Effector memory CD4-positive, alpha-beta T cell (primary cell): ENCODE measurements at places on chromosomes 12 and 14.

DNA sequence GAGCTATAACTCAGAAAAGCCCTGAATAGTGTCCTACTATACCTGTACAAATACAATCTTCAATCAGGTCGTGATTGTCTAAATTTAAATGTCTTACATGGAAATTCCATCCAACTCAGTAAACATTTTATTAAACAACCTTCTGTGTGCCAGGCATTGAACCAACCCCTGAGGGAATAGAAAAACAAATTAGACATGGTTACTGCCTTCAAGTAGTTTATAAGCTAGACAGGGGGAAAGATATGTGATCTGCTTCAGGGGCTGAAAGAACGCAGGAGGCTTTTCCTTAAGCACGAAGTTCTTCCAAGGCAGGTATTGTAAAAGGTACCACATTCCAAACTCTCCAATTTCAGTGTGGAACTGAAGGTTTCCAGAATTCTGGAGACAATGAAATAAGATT, 39.7 kb upstream of the STAB2 start:
- DNase-seq: no peak

DNA sequence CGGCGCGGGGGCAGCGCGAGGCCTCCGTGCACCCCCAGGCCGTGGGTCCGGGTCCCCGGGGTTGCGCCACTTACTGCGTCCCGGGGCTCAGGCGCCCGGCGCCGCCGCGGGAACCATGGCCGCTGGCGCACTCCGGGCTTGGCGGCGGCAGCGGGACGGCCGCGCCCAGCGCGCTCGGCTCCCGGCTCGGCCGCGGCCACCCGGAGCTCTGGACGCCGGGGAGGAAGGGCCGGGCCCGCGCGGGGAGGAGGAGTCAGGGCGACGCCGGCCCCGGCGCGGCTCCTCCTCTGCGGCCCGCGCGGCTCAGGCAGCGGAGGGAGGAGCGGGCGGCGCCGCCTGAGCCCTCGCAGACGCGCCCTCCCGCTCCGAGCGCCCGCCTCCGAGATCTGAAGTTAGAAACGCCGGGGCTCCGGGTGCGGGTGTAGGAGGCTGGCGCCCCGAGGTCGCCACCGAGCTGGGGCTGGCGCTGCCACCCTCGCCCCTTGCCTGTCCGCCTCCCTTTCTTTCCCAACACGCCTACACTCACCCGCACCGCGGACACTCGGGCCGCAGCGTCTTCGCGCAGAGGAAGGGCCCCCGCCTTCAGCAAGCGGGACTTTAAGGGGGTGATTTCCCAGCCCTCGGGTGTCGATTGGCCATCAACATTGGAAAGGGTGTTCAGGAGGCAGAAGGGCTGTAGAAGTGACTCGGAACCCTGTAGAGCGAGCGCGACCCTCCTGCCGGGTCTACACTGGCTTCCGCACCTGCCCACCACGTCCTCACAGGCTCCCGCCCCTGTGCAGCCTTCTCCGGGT, at the start of gene NIN:
Gene NIN, minus strand, starts transcription at position 231 of the 794 bp plus-strand sequence. CDS start 9,106 bp downstream, outside the sequence.
- DNase-seq: peak; percentile 51

- DNase-seq: no peak
Measured at GRCh38 chr14:98298481-98299244, 973.3 kb downstream of the BCL11B start.

DNA sequence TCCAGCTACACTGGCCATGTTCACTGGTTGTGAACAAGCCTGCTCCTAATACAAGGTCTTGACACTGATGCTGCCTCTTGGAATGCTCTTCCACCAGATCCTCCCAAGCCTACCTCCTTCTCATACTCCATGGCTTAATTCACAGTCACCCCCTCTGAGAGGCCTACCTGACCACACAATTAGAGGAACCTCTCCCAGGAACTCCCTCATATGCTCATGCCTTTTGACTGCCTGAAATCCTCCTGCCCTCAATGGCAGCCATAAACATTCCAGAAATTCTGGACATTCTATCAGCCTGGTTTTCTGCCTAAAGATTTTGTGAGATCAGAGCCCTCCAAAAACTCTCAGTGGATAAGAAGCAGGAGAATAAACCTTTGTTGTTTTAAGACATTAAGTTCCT, 340.2 kb downstream of the C12orf75 start:
- DNase-seq: no peak

GRCh38 chr14:98928418-98928817, 343.6 kb downstream of the BCL11B start:
- DNase-seq: no peak

DNA sequence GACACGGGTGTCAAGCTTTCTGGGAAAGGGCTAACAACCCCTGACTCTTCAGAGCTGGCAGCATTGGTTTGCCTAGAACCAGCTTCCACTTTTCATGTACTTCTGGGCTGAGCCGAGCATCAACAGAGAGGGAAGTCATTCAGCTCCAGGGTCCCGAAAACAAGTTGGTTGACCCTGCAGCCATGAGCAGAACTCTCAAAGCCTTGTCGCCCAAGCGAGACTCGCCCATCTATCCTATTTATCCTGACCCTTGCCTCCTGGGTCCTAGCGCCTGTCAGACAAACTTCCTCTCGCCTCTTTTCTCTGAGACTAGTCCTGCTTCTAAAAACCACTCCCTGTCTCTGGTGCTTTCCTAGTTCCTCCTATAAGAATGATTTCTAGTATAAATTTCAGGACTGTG, 47.9 kb downstream of the ASCL4 start:
- DNase-seq: no peak

DNA sequence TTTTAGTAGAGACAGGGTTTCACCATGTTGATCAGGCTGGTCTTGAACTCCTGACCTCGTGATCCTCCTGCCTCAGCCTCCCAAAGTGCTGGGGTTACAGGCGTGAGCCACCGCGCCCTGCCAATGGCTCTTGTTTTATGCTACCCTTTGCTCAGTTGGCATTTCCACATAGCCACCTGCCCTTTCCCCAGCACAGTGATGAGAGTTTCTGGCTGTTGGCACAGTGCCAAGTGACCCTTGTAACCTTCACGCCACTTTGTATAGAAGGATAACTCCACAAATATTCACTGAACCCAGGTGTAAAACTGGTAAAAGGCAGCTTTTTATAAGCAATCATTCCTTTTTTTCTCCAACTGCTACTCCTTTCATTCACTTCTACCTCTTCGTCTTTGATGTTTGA, 18.5 kb upstream of the CCDC175 start:
- DNase-seq: no peak

- DNase-seq: no peak
Measured at GRCh38 chr12:19038209-19038608, 91.3 kb upstream of the PLEKHA5 start.
